ENCODE measurements at places on chromosomes 3 and 15. TPM values are rescaled to one million over a fixed set of nuclear protein-coding genes. Genes with fewer than 3 reads are reported as not detected.

DNA sequence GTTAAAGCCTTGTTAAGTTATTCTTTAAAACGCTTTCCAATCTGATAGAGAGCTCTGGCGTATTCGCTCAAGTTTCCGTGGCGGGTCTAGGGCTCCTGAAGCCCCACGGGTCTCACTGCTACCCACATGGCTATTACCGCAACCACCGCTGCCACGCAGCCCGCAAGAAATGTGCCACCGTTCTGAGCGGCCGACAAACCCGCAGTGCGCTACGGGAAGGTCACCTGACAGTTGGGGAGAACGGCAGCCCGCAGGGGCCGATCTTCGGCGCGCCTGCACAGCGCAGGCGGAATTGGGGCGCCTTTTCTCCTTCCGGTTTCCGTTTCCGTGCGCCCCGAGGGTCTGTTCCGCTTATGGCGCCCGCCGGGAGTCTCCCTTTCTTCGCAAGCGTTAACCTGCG lies 76.6 kb upstream of the SNRPN start:
- DNase-seq, result no peak

DNA sequence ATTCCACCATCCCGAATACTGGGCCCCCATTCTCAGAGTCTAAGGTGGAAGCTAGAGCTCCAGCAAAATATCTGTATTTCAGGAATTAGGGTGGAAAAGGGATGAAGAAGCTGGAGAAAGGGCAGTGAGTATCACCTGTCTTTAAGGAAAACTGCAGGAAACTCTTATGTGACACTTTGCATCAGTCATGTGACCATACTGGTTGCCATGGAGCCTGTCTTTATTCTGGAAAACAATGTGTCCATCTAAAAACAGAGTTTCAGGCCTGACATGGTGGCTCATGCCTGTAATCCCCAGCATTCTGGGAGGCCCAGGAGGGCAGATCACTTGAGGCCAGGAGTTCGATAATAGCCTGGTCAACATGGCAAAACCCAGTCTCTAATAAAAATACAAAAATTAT lies 52.9 kb upstream of the FSIP1 start:
- DNase-seq, result no peak

- no peak for DNase-seq
These were observed 19.9 kb upstream of the ABHD2 start for GRCh38 chr15:89068325-89068784.

GRCh38 chr15:52855157-52855556 lies 65.0 kb upstream of the ONECUT1 start:
- DNase-seq, result no peak

GRCh38 chr3:117052395-117052794 lies 342.8 kb downstream of the TUSC7 start:
- DNase-seq, result no peak

- peak; percentile 34 for DNase-seq
These were observed 36.8 kb upstream of the KLHL25 start for GRCh38 chr15:85831415-85832113.

DNA sequence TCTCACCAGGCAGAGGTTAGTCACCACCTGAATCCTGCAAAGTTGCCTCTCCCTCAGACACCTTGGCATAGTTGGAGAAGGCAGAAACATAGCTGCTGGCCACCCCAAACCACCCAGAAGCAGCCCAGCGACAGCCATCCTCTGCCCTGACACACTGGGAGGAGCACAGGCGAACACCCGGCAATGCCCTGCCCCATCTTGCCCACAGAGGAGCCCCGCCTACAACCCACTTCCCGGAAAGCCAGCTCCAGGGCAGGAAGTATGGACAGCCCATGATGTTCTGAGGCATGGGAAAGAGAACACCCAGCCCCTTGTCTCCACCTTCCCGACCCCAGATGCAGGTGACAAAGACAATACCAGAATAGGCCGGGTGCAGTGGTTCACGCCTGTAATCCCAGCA lies 12.6 kb upstream of the SHISA5 start:
- no peak for DNase-seq

DNA sequence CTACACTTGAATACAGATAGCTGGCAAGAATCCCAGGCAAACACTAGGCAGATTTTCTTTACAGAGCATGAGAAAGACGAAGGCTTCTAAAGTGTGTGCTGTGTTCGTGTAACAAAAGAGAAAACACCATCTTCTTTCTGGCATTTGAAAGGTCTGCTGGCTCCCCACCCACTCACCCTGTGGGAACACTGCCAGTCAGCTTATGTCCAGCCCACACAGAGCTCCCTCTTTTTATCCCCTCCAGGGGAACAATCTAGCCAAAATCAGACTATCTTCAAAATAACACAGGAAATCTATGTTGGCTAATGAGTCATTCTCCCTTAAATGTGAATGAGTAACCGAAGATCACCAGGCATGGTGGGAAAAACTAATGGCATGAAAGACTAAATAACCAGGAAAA lies 45.6 kb upstream of the PAQR5 start:
- DNase-seq, result no peak

DNA sequence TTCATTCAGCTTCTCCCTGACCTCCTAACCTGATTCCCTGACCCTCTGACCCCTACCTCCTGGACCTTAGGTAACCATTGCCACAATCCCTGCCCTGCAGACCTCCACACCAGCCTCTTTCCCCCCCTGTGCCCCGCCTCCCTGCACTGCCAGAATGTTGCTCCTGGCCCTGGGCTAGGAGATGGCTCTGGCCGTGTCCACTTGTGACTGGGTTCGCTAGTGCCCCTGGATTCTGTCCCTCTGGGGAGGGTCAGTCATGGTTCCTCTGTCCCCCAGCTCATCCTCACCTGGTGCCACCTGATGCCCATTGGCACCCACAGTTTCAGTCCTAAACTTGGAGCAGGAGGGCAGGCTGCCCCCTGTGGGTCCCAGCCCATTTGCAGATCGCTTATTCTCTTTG lies 56.2 kb upstream of the PRR23E start:
- DNase-seq, result no peak

DNA sequence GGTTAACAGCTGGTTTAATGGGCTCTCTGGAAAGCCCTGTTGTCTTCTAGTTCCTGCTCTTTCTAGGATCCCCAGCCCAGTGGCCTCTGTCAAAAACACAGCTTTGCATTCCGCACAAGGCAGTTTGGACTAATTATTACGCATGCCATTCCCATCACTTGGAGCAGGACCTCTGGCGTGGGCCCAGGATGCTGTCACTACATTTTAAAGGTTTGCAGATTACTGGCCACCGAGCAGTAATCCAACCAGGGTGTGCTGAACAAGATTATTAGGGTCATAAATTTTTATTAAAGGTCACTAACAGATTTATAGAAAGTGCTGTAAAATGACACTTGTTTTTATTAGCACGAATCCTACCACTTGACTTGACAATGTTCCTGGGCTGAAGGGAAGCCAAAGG lies 143.6 kb upstream of the SLC6A11 start:
- no peak for DNase-seq

- DNase-seq, result peak; percentile 92
These were observed 401.3 kb upstream of the CFAP20DC start for GRCh38 chr3:59450946-59451763.

Gene CSPG4
- total RNA-seq, result not detected

Gene LRRK1
- total RNA-seq, result 219 TPM

Gene SCG3
- total RNA-seq, result not detected

Gene DTX3L
- 0.94 TPM for total RNA-seq

Gene TTLL13
- total RNA-seq, result 0.77 TPM

Gene C3orf80
- not detected for total RNA-seq

Gene PLA2G4F
- total RNA-seq, result not detected

Gene PLCH1
- total RNA-seq, result not detected

Gene PCNP
- total RNA-seq, result 162 TPM

Measured in OCI-LY7 (cell line).